Astrocyte of the spinal cord (primary cell): ENCODE measurements at places on chromosomes 11 and 22.

- no peak for DNase-seq
These were observed 77.9 kb downstream of the KCNQ1OT1 start for GRCh38 chr11:2621894-2622293.

DNA sequence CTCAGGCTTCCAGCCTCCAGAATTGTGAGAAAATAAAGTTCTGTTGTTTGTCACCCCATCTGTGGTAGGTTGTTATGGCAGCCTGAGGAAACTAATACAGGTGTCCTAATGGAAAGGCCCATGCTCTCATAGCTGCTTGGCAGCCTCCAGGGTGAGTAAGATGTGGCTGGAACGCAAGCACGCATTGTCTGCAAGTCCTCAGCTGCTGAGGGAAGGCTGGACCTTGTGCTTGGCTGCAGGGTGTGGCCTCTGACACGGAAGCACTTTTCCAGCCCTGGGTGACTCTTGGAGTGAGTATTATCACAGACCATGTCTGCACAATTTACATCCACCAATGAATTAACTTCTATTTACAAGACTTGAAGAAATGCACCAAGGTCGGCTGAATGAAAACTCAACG is 44.4 kb upstream of the BARX2 start:
- DNase-seq, result peak; percentile 39

DNA sequence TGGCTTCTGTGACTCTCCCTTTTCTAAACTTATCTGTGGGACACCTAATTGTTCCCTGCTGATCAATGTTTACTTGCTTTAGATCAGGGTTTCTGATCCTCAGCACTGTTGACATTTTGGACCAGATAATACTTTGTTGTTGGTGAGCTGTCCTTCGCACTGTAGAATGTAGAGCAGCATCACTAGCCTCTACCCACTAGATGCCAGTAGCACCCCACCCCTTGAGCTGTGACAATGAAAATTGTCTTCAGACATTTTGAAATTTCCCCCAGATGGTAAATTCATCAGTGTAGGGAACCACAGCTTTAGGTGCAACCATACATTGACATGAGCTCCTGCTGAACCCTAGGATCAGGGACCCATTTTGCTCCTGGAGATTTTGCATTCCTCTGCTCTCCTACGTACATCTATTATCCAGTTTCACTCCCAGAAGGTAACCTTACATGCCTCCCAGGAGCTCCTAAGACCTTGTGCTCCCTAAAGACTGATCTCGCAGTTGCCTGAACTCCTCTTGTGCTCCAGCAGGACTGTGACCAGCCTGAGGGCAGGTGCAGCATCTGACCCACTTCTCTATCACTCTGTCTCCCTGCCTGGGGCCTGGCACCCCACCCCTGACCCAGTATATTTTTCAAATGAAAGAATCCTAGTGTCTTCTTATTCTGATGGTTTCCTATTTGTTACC is 107.8 kb downstream of the FAR1 start:
- DNase-seq, result no peak

GRCh38 chr11:102330231-102330630 is 12.9 kb downstream of the BIRC3 start:
- DNase-seq, result no peak

GRCh38 chr11:16773981-16774935 is 35.8 kb downstream of the C11orf58 start:
- no peak for DNase-seq

- no peak for DNase-seq
These were observed 199.1 kb upstream of the NCAM1 start for GRCh38 chr11:112761911-112762706.

GRCh38 chr11:46617972-46618314 is 590 bp downstream of the ATG13 start:
- no peak for DNase-seq

DNA sequence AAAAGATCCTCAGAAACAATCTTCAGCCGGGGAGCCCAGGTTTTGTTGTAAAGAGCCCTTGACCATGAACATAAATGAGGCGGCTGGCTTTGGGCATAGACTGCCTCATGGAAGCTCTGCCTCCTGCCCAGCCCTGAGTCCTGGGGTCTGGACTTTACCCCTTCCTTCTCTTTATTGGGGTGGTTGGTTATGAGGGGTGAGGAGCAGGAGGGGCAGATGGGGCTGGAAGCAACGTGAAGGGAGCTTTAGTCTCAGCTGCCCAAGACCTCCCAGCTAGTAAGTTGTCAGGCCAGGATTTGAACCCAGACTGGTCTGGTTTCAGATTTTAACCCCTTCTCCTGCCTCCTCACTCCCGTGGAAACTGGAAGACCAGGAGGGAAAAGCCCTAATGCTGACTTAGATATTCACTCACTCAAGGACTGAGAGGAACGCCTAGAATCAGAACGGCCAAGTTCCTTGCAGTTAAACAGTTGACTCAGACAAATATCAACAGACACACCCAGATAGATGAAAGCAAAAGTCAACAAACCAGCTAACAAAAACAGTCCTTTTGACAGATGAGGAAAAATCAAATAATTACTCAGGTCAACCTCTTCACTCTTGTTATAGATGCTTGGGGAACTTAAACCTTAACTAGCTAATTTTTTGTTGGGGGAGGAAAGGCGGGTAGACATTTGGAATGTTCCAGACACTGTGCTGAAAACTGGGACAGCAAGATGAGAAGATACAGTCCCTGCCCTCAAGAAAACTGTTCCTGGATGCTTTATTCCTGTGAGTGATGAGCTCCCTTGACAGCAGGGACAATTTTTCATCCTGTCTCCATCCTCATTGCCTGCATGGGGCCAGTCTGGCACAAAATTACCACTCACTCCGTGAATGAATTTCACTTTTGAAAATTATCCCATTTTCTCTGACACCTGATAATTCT is 20.8 kb upstream of the ARRB1 start:
- DNase-seq, result no peak

- no peak for DNase-seq
These were observed 77.6 kb downstream of the PLEKHA7 start for GRCh38 chr11:16936643-16937042.

DNA sequence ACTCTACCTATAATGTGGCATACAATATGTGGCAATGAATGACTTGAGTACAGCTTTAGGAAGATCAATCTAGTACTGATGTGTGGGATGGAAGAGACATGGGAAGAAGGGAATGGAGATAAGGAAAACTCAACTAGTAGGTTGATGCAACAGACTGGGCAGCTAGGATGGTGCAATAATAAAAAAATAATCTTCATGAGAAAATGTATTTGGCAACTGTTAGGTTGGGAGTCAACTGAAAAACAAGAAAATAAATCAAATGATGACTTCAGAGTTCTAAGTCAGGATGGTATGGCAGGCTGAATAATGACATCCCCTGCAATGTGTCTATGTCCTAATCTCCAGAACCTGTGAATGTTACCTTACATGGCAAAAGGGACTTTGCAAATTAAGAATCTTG is 236.8 kb upstream of the PITPNB start:
- no peak for DNase-seq

DNA sequence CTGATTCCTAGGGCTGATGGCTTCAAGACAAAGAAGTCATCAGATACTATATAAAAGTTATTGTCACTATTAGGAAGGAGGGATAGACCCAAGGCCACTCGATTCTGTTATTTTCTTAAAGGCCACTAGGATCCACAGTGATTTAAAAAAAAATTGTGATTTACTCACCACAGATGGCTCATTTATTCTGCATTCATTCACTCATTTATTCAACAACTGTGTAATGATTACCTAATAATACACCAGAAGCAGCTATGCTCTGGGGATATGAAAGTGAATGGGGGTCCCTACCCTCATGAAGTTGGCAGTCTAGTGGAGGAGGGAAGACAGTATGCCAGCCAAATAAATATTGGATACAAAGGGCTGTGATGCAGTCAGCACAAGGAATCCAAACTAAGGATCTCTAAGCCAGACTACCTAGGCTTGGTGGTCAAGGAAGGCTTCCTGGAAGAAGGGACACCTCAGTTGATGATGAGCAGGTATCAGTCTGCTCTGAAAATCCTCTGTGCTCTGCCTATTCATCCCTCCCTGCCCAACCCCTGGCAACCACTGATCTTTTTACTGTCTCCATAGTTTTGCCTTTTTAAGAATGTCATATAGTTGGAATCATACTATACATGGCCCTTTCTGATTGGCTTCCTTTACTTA is 110.5 kb downstream of the NAT10 start:
- no peak for DNase-seq

DNA sequence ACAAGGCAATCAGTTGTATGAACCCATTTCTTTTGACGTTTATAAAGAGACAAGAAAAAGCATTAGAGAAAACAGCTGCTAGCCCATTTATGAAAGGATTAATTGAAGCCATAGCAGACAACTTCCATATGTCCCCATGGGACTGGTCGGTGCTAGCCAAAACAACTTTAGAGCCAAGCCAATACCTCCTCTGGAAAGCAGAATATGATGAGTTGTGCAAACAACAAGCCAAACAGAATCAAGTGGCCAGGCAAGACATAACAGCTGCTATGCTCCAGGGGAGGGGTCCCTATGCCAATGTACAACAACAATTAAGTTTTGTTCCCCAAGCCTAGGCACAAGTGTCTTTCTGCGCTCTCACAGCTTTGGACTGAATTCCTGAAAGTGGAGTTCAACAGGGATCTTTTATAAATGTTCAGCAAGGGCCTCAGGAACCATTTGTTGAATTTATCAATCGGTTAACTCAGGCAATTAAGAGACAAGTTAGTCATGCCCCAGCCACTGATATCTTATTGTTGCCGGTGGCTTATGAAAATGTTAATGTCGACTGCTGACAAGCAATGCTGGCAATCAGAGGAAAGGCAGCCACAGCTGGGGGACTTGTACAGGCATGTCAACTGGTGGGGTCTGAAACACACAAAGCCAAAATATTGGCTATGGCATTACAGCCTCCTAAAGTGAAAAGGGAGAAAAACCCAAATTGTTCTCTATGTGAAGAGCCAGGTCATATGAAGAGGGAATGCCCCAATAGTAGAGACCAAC is 1593.1 kb upstream of the TENM4 start:
- no peak for DNase-seq

GRCh38 chr11:129702410-129703398 is 112.9 kb upstream of the TMEM45B start:
- no peak for DNase-seq

DNA sequence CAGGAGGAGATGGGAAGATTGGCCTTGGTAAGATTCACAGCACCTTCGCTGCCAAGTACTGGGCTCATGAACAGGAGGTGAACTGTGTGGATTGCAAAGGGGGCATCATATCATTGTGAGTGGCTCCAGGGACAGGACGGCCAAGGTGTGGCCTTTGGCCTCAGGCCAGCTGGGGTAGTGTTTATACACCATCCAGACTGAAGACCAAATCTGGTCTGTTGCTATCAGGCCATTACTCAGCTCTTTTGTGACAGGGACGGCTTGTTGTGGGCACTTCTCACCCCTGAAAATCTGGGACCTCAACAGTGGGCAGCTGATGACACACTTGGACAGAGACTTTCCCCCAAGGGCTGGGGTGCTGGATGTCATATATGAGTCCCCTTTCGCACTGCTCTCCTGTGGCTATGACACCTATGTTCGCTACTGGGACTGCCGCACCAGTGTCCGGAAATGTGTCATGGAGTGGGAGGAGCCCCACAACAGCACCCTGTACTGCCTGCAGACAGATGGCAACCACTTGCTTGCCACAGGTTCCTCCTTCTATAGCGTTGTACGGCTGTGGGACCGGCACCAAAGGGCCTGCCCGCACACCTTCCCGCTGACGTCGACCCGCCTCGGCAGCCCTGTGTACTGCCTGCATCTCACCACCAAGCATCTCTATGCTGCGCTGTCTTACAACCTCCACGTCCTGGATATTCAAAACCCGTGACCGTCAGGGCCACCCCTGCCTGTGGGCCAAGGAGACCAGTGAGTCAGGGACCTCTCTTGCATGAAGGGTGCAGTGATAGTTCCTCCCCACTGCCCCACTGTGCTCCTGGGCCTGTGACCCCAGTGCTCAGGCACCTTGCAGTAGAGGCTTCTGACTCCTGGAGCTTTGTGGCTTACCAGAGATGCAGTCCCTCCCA is 83.6 kb downstream of the BCR start:
- no peak for DNase-seq

DNA sequence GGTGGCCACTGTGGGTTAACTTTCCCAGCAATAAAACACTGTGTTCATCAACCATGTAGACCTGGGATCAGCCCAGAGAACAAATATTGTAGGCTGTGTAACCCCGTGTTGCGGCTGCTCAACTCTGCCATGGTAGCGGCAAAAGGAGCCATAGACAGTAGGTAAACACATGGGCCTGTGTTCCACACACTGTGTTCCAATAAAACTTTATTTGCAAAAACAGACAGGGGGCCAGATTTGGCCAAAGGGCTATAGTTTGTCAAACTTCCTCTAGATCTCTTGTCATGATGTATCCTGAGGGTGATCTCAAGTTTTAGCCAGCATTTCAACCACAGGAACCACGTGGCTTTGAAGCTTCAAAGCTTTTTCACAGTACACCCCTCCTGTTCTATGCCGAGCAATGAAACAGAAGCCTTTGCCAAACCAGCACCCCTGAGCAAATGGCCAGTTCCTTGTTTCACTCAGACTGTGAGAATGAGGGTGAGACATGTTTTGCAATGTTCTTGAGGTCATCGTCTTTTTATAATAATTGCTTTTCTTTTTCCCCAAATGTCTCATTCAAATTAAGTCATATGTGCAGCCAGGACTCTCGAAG is 49.9 kb upstream of the FADD start:
- no peak for DNase-seq

GRCh38 chr11:130190371-130190881 is 30.8 kb downstream of the ST14 start:
- DNase-seq, result no peak

GRCh38 chr11:71430166-71430565 is 18.0 kb downstream of the DHCR7 start:
- no peak for DNase-seq

DNA sequence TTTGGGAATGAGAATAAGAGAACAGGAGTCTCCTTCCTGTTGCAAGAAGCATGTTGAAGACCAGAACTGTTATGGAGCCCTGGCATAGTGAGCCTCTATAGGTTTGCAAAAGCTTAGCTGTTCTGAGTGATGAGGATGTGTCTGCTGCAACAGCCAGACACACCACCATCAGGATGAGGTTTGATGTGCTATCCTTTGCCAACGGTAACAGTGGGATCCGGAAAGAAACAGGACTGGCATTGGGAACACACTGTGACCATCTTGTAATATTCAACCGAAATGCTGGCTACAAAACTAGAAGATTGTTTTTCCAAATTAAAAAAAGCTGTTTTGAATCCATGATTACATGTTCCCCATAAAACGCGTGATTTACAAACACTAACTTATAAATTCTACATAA is 117.0 kb downstream of the ME3 start:
- DNase-seq, result no peak
